ENCODE measurements at places on chromosomes 7 and 10. TPM values are rescaled to one million over a fixed set of nuclear protein-coding genes. Genes with fewer than 3 reads are reported as not detected.

Gene FASTK
- 59.3 TPM for total RNA-seq

Gene DRGX
- not detected for total RNA-seq

Gene FAM131B
- total RNA-seq, result 4.2 TPM

Gene GIMAP1
- total RNA-seq, result not detected

Gene TFEC
- total RNA-seq, result 0.80 TPM

Gene FAM241B
- total RNA-seq, result 2.3 TPM

Gene GOLGA7B
- 0.05 TPM for total RNA-seq

Gene MEIG1
- not detected for total RNA-seq

Gene EEPD1
- total RNA-seq, result 3.6 TPM

Measured in renal cortical epithelial cell (primary cell).